Ovary (tissue), 10 donors: ENCODE measurements at places on chromosomes 12 and 14.

DNA sequence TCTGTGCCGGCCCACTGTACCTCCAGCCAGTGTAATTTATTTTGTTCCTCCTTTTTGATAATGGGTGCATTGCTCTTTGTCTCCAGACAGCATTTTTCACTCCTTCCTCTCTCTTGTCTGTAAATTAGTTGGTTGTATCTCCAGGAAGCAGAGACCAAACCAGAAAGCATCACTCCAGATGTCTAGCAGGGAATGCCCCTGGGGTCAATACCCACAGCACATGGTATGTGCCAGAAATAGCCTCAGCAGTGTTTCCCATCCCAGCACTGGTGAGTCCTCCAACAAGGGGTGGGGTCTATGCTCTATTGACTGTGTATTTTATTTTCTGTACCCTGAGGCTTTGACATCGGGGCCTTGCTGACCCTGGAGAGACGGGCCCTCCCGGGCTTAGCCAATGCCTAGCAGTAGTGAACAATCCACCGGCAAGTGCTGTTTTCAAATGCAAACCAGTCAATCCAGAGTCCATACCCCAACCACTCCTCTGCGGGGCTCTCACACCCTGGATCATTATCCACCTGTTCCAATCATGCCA, 50.2 kb upstream of the FZD10 start:
- DNase-seq, result no peak

GRCh38 chr14:68898248-68899032, 80.7 kb downstream of the ACTN1 start:
- DNase-seq, result no peak

DNA sequence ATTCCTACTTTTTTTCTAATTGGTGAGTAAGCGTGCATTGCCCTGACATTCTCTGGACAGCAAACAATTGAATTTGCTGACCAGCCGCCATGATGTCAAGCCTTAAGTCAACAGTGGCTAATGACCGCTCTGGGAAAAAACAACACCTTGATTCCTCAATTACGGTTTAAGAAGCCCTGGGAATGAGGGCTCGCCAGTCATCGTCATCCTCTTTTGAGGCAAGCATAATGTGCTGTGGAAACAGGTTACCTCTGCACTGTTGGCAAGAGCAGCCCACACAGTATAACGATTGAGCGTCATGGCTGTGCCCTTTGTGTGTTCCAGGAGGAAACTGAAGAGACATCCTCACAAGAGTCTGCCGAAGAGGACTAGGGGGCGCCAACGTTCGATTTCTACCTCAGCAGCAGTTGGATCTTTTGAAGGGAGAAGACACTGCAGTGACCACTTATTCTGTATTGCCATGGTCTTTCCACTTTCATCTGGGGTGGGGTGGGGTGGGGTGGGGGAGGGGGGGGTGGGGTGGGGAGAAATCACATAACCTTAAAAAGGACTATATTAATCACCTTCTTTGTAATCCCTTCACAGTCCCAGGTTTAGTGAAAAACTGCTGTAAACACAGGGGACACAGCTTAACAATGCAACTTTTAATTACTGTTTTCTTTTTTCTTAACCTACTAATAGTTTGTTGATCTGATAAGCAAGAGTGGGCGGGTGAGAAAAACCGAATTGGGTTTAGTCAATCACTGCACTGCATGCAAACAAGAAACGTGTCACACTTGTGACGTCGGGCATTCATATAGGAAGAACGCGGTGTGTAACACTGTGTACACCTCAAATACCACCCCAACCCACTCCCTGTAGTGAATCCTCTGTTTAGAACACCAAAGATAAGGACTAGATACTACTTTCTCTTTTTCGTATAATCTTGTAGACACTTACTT, 138.9 kb downstream of the HMGA2 start:
- peak; percentile 26 for DNase-seq

- no peak for DNase-seq
Observed at GRCh38 chr14:24064856-24065255, 6.5 kb upstream of the CPNE6 start.

DNA sequence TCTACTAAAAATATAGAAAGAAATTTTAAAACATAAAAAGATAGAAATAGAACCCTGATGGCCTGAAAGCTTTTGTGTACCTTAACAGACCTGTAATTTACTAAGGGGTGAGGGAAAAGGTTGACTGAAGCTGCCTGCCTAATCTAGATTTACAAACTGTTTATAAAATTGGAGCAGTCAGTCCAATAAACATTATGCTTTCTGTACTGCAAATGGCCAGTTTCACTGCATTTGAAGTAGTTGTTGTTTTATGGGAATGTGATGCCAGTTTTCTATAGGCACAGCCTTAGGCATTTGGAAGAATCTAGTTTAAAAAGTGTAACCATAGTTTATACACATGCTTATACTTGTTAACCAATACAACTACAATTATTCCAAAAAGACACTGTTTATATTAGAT, 19.1 kb downstream of the SIX1 start:
- no peak for DNase-seq

GRCh38 chr12:71871116-71871515, 31.6 kb downstream of the TBC1D15 start:
- DNase-seq, result no peak

DNA sequence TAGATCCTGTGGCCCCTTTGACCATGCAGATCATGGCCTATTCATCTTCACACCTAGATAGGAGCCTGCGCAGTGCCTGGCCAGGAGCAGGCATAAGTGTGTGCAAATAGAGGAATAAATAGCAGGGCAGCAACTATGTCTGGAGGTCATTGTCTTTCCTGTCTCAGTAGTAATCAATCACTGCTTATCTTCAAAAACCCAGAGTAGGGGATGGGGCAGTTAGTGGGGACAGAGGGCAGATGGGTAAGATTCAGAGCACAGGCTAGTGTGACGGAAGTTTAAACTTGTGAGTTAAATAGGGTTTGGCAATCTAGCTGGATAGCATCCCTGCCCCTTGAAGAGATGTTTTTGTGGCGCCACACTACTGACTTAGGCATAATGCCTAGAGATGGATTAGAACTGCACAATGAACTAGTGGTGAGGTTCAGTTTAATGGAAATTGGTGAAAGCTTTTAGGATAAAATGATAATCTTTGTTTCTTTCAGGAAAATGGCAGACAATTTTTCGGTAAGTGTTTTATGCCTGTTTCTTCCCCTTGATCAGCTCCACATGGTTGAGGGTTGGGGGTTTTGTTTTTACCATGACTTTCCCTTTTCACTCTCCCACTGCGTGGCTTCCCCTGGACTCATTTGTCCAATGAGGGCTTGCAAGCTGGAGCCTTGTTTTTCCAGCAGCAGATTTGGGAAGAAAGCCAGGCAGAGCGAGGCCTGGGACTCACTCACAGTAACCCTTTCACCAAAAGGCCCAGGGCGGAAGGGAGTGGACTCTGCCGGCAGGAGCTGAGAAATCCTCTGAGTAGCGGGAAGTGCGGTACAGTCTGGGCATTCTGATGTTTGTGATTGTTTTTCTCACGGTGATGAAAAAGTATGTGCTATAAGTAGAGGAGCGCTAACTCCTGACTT, 8.1 kb downstream of the LGALS3 start:
- peak; percentile 90 for DNase-seq

DNA sequence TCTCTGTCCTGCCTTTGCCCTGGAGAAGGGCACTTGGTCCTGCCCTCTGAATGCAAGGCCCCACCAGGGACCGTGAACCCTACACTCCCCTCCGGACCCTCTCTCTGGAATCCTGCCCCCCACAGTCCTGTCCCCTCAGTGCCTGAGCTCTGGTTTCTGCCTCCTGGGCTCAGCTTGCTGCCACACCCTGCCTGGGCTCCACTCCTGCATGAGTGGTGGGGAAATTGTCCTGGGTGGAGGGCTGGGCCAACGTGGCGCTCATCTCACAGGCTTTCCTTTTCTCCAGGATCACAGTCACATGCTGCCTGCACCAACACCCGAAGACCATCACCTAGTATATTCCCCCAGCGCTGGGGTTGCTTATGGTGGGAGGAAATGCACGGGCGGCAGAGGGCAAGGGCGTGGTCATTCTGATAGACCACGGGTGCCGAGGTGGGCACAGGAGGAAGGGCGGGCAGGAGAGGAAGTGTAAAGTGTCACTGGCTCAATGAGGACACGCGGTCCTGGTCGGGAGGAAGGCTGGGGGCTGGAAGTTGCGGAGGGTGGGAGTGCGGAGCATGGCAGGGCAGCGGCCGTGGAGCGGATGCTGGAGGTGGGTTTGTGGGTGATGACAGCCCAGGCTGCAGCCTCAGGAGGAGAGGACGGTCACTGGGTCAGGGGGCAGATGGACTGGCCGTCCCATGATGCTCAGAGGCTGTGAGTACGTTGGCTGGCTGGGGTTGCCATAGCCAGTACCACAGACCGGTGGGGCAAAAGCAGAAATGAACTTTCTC, 99.5 kb downstream of the KIF26A start:
- DNase-seq, result peak; percentile 13

DNA sequence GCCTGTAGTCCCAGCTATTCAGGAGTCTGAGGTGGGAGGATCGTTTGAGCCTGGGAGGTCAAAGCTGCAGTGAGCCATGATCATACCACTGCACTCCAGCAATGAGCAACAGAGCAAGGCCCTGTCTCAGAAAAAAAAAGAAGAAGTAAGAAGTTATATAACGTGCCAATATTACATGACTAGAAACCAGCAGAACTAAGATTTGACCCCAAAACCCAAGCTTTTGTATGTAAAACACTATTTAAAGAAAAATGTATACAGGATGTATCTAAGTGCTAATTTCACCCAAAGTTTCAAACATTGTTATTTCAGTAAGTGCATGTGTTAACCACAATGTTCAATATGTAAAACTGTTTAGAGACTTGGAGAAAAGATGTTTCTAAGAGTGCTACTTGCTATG, 94.7 kb downstream of the SLC5A8 start:
- DNase-seq, result no peak

- no peak for DNase-seq
Observed at GRCh38 chr12:115528466-115528865, 749.0 kb downstream of the MED13L start.

DNA sequence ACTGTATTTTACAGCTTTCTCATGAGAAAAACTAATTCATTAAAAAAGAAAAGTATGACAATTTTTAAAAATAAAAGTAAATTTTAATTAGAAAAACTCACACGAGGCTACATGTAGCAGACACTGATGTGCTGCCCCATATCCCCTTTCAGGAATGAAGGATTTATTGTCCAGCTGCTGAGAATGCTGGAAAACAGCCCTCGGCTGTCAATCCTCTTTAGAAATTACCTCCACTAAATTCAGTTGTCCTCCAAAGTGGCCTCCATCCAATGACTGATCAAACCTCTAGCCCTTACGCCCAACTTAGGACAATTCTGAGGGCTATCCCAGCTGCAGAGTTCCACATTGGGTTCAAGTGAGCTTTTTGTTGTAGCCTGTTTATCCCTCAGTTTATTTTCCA, 29.8 kb upstream of the AP4S1 start:
- DNase-seq, result no peak

- DNase-seq, result no peak
Observed at GRCh38 chr12:31003861-31004640, 69.6 kb upstream of the DDX11 start.

- DNase-seq, result no peak
Observed at GRCh38 chr12:5964913-5965900, 20.1 kb upstream of the ANO2 start.

- DNase-seq, result peak; percentile 62
Observed at GRCh38 chr14:54902143-54902520, 494 bp downstream of the GCH1 start.

GRCh38 chr12:43206396-43206795, 345.6 kb downstream of the ADAMTS20 start:
- no peak for DNase-seq
